HS-27A (cell line): ENCODE measurements at places on chromosomes 5 and 9.

GRCh38 chr9:35852876-35853865 is 17.0 kb downstream of the OR13J1 start:
- DNase-seq = no peak

GRCh38 chr9:87619346-87619745 is 106.6 kb upstream of the CTSL start:
- no peak for DNase-seq

DNA sequence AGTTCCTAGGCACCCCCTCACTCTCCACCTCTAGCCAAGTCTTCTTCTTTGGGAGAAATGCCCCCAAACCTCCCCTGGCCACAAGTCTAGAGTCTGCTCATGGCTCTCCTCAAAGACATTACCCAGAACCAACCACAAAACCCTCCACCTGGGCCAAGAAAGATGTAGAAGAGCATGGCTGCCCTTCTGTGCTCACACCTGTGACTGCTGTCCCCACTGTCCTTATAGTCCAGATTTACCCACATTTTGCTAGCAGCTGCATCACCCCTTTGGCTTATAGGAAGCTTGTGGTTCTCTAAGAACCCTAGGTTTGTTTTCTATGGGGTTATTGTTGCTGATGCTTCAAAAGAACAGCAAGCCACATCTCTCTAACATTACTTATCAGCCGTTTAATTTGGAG is 6.1 kb upstream of the GABBR2 start:
- no peak for DNase-seq

- DNase-seq = peak; percentile 93
Measured at GRCh38 chr5:34608859-34609648, 47.1 kb upstream of the RAI14 start.

DNA sequence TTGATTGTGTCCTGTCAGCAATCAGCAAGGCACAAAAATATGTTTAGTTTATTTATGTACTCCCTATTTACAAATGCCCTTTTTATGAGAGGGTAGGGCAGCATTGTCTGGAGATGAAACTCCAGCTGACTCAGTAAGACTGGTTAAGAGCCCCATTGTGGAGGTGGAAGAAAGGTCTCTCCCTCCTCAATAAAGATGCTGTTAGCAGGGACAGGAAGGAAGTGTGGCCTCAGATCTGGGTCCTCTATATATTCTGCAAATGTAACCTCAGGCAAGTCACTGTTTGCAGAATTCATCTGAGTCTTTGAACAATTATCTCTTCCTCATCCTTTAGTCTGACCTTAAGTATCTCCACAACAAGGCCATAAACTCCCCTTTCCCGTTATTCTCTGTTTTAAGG is 48.3 kb upstream of the TRAF1 start:
- DNase-seq = no peak

DNA sequence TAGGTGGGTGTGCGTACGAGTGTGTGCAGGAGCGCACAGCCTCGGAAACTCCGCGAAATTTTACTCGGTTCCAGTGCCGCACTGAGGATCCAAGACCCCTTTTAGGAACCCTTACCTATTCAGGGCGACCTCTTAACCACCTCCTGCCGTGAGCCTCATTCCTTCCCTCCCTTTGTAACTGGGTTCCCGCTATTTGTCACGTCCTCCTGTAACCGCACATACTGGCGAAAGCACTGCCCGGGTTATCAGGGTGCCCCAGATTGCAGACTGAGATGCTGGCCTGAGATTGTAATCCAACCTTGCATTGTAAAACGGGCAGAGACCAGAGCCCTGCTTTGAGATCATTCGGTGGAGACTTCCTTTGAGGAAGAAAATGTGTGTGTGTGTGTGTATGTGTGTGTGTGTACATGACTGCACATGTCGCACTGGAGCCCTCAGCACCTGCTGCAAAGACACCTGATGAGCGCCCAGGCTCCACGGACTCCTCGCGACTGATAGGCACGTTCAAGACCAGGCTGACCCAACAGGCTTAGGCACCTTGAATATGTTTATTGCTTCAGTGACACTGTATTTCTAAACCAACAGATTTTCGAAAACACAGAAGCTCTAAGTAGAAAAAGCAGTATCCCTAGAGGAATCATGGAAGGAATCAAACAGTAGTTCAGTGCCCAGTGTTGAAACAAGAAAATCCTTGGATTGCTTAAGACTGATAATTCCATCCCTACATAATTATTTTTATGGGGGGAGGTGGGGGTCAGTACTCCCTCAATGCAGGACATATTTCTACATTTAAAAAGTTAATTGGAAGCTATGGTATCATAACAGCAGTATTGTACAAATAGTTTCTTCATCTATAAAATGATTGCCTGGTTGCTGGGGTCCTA is 86.5 kb upstream of the TNFAIP8 start:
- DNase-seq = no peak

DNA sequence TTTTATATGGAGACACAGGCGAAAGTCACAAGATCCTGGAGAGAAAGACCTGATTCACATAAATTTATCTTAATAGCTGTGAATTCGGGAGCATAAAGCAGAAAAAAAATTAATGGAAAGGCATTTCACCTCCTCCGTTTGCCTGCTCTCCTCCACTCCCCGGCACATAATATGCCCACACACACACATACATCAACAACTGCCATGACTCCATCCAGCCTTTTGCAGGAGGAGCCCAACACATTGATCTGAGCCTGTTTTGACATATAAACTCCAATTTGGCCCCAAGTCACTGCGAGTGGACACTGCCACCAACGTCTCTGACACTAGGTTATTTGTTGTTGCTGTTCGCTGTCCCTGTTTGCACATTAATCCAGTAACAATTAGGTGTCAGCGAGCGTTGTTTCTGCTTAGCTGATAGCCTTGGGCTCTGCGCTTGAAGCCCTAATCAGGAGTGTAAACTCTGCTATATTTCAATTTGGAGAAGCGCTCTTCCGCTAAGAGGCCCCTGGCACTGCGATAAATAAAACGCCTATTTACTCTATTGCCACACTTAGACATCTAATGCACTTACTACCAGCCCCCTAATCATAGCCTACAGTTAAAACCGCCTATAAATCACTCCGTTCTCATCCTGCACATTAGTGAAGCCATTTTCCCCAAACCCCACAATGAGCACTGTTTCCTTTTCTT is 195.8 kb upstream of the TBCA start:
- DNase-seq = no peak

DNA sequence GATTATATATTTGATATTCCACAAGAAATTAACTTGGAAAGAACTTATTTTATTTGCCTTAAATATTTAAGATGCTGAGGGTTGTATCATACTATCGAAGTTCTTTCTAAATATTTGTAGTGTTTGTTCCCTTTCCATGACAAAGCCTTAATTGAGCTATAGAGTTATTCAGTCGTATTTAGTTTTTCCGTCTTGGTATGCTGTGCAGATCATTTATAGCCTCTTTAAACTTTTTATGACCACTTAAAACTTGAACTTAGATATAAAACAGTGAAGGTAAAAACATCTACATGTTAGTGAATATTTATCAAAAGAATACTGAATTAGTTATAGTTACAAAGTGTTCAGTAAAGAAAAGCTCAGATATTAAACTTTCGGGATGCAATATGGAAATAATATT is 74.4 kb downstream of the PARP8 start:
- DNase-seq = no peak

DNA sequence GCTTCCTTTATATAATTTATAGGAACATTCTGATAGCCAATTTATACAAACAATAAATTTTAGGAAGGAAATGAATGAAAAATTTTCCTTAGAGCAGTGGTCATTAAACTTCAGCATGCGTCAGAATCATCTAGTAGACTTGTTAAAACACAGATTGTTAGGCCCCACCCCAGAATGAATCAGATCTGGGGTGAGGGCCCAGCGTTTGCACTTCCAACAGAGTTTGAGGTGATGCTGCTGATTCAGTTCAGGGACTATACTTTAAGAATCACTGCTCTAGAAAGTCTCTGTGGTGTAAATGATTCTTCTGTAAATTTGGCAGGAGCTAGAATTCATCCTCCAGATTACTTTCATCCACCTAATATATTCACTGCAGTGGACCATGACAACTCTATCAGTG is 80.4 kb downstream of the SLC12A2 start:
- no peak for DNase-seq

DNA sequence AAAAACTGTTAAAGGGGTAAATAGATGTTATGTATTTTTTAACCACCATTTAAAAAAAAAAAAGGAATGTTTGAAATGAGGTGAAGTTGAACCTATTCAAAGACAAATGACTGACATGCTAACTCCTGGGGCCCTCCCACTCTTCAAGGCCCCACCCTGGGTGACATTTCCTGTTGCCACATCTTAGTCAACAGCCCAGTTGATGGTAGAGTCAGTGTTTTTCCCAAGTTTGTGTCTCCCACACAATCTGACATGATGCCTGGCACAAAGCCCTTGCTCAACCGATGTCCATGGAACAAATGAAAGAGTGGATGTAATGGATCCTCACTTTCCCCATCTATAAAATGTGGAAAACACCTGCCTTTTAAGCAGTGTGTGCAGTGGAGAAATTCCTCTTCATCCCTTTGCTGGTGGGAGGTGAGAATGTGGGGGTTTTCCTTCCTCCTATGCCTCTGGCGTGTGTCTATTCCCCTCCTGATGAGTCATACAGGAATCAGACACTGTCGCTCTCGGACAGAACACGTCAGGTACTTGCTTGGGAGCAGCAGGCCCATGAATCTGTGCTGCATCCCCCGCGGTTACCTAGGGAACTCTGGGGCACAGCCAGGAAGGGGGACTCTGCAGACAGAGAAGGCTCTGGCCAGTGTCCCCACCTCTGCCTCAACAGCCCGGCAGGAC is 13.7 kb upstream of the ADRA1B start:
- no peak for DNase-seq
